ENCODE measurements at places on chromosomes 7 and 10. TPM values are rescaled to one million over a fixed set of nuclear protein-coding genes. Genes with fewer than 3 reads are reported as not detected.

Gene AGR3
- 216 TPM for total RNA-seq

Gene ACBD7
- not detected for total RNA-seq

Gene HOXA7
- 7.0 TPM for total RNA-seq

Gene GTPBP4
- 9.4 TPM for total RNA-seq

Gene LRGUK
- total RNA-seq, result 6.0 TPM

Gene MYH16
- not detected for total RNA-seq

Gene GHRHR
- not detected for total RNA-seq

Gene FAM25C
- not detected for total RNA-seq

Gene FOXI2
- total RNA-seq, result 0.14 TPM

Gene GOT1
- 54.5 TPM for total RNA-seq

GRCh38 chr7:150949971-150950491, 28.1 kb downstream of the KCNH2 start:
- no peak for DNase-seq

GRCh38 chr7:113891031-113891350, 27.8 kb downstream of the PPP1R3A start:
- no peak for DNase-seq

DNA sequence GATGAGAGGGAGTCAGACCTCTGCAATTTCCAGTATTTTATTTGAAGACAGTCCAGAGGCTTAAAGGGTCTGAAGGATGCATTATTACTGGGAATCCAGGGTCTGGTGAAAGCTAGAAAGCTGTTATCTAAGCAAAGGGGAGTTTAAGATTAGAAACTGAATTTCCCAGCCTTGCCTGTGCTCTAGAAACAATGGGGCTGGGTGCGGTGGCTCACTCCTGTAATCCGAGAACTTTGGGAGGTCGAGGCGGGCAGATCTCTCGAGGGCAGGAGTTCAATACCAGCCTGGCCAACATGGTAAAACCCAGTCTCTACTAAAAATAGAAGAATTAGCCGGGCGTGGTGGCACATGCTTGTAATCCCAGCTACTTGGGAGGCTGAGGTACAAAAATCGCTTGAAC, 71.5 kb upstream of the ANLN start:
- DNase-seq, result no peak

- DNase-seq, result no peak
Observed at GRCh38 chr10:123913688-123914268, 22.2 kb upstream of the CPXM2 start.

GRCh38 chr10:49642311-49642710, 28.5 kb downstream of the CHAT start:
- no peak for DNase-seq

- DNase-seq, result no peak
Observed at GRCh38 chr10:31977440-31978155, 49.0 kb upstream of the ARHGAP12 start.

GRCh38 chr10:124629415-124629814, 114.8 kb downstream of the FAM53B start:
- no peak for DNase-seq

GRCh38 chr7:130838738-130839137, 104.7 kb upstream of the KLF14 start:
- no peak for DNase-seq

DNA sequence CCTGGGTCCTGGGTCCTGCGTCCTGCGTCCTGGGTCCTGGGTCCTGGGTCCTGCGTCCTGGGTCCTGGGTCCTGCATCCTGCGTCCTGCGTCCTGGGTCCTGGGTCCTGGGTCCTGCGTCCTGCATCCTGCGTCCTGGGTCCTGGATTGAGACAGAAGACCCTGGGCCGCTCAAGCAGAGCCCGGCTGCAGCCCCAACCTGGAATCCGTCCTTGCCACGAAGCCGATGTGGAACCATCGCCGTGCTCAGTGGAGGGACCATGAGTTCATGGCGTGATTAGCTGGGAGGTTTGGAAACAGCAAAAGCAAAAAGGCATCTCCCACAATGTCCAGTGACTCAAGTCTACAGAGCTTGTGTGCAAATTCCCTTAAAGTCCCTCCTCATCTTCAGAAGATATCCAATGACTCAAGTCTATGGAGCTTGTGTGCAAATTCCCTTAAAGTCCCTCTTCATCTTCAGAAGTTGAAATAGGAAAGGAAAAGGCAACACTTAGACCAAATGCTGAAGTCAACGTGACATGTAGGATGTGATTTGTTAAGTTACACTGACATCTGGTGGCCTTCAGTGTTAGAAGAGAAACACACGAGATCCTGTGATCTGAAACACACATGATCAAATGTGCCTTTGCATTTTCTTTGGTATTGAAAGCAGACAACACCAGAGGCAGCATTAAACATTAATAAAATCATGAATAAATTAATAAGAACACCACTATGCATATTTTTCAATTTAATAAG, 179.9 kb downstream of the PTPRN2 start:
- no peak for DNase-seq

DNA sequence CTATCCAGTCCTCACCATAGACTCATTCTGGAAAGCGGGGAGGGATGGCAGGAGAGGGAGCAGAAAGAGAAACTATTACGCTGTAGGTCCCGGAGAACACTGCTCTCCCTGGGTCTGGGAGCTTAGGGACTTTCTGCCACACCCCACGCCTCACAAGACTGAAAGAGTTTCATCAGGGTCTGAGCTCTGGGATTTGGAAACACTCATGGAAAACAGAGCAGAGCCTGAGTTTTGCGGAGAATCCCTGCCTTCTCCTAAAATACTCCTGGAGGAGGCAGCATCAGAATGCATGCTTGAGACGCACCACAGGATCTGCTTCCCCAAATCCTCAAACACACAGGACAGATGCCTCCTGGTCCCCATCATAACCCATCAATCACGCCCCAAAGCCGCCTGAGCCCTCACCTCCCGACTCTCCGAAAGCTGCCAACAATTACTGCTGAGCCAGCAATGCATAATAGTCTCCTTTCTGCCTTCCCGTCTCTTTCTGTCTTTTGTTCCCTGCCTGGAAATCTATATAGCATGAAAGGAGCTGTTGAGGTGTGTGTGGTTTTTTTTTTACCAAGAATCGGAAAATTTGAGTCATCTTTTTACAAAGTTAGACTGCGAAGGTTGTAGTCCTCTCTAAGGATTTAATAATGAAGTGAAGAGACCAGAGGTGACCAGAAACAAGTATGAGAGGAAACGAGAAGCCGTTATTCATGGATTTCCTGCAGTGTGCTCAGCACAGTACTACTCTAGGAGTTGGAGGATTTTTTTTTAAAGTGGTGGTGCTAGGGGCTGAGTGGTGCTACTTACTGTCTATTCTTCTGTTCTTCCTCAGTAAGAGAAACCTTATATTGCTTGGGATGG, 37.7 kb downstream of the ASB13 start:
- no peak for DNase-seq

- DNase-seq, result no peak
Observed at GRCh38 chr10:111473361-111473760, 396.5 kb downstream of the ADRA2A start.

DNA sequence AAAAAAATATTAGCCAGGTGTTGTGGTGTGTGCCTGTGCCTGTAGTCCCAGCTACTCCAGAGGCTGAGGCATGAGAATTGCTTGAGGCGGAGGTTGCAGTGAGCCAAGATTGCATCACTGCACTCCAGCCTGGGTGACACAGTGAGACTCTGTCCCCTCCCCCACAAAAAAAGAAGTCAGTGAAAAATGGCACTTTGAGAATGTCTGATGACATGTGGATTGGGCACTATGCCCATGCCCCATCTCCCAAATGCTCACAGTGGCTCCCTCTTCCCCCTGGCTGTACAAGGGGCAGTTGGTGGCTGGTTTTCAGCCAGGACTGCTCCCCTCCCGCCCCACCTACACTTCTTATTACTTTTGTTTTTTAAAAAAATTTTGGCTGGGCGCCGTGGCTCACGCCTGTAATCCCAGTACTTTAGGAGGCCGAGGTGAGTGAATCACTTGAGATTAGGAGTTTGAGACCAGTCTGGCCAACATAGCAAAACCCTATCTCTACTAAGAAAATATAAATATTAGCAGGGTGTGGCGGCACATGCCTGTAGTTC, 26.1 kb downstream of the IL15RA start:
- no peak for DNase-seq

GRCh38 chr7:77727936-77728701, 31.9 kb downstream of the RSBN1L start:
- no peak for DNase-seq

DNA sequence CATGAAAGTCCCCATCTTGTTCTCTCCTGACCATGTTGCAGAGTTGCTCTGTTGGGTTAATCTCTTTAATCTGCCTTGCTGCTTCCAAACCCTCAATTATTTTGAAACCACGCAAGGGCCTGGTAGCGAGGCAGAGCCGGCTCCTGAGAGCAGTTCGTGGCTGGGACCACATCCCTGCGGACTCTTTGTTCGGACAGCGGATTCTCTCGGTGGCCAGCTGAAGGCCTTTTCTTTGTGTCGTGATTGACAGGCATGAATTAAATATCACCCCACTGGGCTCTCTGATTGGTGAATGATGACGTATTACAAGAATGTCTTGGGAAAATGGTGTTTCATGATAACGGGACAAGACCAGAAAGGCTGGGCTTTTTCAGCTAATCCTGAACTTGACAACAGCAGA, 66.9 kb upstream of the ARHGAP21 start:
- DNase-seq, result no peak

DNA sequence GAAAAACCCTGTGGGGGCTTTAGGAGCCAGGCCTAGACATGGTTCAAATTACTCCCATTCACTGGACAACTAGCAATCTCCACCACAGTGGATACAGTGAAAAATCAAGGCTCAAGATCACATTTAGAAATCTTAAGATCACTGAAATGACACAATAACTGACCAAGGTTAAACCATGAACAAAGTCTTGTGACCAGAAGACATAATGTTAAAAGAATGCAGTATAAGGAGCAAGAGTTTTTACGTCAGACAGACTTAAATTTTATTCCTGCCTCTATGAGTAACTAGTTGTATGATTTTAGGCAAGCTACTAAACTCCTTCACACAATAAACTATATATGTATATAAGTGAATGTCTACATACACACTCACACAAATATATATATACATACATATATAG, 68.5 kb downstream of the MICU1 start:
- no peak for DNase-seq

DNA sequence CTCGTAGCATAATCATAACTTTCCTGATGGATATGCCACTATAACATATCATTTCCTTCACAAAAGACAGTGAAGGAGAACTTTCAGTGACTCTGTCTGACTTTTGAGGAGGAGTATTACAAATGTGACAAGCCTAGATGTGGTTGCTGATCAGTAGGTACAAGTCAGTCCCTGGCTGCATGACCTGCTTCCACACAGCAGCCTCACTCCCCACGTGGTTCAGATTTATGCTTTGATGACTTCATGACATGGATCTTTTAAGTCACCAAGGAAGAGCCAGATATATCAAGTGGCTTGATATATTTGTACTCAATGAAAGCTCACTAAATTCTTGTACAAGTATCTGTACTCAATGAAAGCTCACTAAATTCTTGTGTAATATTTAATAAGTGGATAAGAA, 50.9 kb upstream of the MKLN1 start:
- no peak for DNase-seq

- no peak for DNase-seq
Observed at GRCh38 chr7:16719699-16720098, 33.9 kb upstream of the TSPAN13 start.

- no peak for DNase-seq
Observed at GRCh38 chr7:80583901-80584300, 54.5 kb upstream of the CD36 start.

Data from transverse colon (tissue), 4 donors.